ENCODE measurements at places on chromosomes 11 and 22.

GRCh38 chr22:20009582-20010306 is 6.9 kb downstream of the ARVCF start:
- no peak for DNase-seq

GRCh38 chr22:17581631-17582030 is 18.3 kb downstream of the SLC25A18 start:
- no peak for DNase-seq

DNA sequence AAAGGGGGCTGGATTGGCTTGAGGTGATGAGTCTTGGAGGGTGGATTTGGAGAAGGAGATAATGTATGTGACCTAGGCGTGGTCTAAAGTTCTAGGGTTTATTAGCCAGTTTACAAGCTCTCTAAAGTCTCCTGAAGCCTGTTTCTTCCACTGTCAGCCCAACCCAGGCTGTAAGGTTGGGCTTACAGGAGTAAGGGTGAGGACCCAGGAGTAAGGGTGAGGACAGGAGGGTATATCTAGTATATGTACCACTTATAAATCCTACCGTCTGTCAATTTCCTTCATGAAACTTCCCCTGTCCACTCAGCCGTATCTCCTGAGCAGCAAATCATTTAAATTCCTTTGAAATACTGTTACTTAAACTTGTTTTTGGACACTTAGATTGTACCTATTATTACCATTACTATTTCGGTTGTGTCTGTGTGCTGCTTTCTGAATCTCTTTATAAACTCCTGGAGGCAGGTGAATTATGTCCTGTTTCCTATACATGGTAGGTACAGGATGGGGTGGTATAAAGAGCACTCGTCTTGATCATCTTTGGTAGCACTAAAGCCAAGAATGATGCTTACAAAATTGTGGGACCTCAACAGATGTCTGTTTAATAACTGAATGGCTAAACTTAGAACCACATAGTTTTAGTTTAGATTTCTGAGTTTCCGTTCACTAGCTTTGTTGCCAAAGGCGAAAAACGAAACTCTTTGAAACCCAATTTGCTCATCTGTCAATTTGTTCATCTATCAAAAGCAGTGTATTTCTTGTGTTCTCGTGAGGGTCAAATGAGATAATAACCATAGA is 192.0 kb downstream of the GRIK4 start:
- DNase-seq = no peak

GRCh38 chr11:29263971-29264682 is 752.7 kb downstream of the KCNA4 start:
- DNase-seq = no peak

DNA sequence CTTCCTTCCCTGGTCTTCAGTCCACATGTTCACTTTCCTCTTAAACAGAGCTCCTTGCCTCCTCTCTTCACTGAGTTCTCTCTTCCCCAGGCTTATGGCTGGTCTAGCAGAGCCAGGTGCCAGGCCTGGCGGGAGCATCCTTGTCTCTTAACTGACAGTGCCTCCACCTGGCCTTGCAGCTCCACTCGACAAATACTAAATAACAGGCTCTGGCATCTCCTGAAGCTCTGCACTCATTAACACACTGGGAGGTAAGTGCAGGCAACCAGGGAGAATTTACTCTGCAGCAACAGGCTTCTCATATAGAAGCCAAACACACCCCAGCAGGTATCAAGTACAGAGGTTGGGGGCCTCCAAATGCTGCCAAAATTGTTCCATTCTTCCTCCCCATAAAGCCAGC is 438.1 kb downstream of the SOX6 start:
- no peak for DNase-seq

DNA sequence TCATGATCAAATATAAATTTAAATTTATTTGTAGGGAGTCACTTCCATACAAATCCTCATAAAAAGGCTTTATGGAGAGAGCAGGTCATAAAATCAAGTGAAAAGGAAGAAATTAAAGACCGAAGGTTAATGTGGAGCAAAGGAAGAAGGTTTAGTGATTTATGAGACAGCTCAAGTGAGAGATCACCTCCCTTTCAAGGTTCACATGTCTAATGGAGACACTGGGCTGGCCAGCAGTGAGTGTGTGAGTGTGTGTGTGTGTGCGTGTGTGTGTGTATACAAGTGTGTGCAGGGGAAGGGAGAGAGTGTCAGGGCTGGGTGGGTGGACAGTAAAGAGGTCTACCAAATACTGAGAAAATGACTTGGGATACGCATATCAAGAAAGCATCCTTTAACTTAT is 251.2 kb downstream of the FAT3 start:
- no peak for DNase-seq

Measured in activated T-helper 1 cell treated with Interleukin-2 at 50 U/mL for 16 hours (primary cell).